ENCODE measurements at places on chromosomes 1 and 21.

- DNase-seq, result no peak
Observed at GRCh38 chr1:29786791-29787732, 550.7 kb downstream of the PTPRU start.

- no peak for DNase-seq
Observed at GRCh38 chr1:186491336-186491735, 30.4 kb upstream of the PDC start.

GRCh38 chr1:232130815-232131480 is 499.0 kb downstream of the SIPA1L2 start:
- DNase-seq, result no peak

DNA sequence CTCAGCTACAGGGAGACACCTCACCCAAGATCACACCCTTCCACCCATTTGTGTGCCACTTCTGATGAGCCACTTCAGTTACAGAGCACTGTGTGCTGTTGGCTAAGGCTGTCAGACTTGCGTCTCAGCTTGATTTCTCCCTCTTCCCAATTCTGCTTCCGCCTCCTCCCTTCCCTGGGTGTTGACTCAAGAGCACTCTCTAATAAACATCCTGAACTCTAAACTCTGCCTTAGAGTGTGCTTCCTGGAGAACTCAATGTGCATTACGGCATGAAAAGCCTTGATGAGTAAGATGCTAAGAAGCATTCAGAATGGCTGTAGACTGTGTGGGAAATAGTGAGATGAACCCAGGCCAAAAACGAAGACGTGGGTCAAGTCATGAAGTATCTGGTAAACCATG is 54.9 kb upstream of the S1PR1 start:
- DNase-seq, result no peak

DNA sequence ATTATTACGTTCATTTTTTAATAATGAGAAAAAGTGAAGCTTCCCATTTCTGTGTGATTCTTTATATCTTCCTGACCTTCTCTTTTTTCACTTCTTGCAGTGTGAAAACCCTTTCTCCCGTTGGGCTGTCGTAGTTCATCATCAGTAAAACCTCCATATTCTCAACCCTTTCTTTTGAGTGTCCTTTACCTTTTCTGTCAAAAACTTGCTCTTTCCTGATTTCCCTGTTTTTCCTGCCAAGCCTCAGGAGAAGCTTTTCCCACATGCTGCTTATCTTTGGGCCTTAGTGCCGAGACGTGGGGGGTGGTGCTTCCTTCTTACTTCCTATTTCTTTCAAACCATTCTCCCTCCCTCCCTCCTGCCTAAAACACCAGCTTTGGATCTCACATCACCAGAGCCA is 46.1 kb downstream of the UCK2 start:
- no peak for DNase-seq

DNA sequence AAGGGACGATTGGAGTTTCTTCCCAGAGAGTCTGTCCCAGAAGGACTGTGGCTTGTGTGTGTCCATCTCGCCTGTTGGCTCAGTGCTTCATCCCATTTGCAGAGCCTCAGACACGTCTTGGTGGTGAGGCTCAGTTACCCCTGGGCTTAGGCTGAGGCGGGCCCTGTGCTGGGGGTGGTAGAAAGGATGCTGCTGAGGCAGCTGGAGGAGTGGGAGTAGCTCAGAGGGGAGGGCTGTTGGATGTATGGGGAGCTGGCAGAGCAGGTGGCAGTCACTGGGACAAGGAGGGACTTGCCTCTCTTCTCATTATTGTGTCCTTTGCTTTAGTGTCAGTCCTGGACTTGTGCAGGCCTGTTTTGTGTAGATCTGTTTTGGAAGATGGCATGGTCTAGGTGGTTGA is 7.3 kb upstream of the MIIP start:
- DNase-seq, result no peak

DNA sequence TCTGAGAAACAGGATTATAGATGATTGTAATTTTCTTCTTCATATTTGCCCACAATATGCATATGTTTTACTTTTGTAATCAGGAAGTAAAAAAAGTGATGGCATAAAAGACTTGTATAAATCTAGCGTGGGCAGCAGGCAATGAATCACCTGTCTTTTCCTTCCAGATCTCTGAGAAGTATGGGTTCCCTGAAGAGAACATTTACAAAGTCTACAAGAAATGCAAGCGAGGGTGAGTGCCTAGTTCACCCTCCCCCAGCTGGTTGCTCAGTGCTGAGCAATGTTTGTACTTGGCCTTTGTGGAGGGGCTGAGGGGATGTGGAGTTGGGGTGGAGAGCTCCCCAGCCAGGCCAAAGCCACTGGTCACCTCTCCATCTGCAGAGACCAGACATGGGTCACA is 30.7 kb downstream of the GRHL3 start:
- DNase-seq, result no peak

GRCh38 chr1:160639652-160640051 is 7.2 kb downstream of the SLAMF1 start:
- DNase-seq, result no peak

- no peak for DNase-seq
Observed at GRCh38 chr1:6030132-6030531, 15.6 kb upstream of the KCNAB2 start.

DNA sequence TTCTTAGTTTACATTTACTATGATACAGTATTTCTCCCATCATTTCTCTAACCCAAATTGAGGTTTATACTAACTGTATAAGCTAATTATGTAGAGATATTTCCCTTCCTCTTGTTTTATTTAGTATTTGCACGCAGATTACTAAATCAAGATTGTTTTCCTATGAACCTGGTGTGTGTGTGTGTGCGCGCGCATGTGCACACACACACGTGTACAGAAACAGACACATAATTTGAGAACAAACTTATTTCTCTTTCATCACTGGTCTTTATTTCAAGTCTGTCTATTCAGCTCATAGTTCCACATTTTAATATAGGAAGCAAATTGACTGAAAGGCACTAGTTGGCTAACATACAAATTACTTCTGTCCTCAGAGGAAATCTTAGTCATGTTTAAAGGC is 19.7 kb upstream of the COL24A1 start:
- no peak for DNase-seq

GRCh38 chr1:78497201-78497600 is 6.4 kb downstream of the PTGFR start:
- DNase-seq, result no peak

- no peak for DNase-seq
Observed at GRCh38 chr1:100710906-100711682, 8.4 kb upstream of the VCAM1 start.

DNA sequence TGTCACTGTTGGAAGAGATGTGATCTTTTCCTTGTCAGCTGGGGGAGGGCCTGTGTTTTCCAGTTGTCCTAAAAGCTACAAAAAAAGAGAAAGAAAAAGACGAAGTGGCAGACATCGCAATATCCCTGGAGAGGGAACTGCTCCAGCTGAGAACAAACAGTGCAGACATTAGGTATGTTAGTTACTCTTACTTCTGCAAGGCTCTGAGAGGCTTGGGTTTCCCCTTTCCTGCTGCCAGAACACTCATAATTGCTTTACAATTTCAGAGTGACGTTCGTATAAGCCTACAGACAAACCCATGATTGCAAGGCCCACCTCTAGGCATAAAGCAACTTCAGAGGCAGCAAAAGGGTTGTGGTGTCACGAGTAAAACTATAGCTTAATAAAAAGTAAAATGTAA is 31.1 kb downstream of the CD160 start:
- DNase-seq, result no peak

- no peak for DNase-seq
Observed at GRCh38 chr21:16046656-16047330, 317.0 kb downstream of the USP25 start.

GRCh38 chr1:77467021-77467595 is 185.3 kb downstream of the AK5 start:
- no peak for DNase-seq

DNA sequence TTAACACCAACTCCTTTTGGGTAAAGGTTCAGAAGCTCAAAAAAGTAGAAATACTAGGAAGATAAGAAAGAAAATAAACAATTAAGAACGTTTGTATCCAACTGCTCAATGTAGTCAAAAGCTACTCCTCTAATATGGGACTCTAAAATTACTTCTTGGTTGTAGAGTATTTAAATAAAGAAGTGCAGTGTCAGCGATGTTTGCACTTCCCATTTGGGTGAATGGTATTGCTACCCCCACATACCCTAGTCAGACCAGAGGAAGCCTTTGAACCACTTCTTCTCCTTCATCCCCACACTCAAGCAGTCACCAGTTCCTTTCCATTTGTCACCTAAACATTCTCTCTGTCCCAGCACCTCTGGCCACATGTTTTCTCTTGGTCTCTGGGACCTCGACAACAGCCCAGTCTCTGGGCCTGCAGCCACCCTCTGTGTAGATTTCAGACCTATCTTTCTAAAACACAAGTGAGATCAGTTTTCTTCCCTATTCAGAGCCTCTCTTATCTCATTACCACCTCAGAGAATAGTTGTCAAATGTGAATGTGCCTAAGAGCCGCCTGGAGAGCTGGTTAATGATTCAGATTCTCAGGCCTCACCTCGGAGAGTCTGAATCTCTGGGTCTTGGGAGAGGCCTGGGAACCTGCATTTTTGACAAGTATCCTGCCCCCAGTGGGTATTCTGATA is 109.8 kb downstream of the OMA1 start:
- no peak for DNase-seq

DNA sequence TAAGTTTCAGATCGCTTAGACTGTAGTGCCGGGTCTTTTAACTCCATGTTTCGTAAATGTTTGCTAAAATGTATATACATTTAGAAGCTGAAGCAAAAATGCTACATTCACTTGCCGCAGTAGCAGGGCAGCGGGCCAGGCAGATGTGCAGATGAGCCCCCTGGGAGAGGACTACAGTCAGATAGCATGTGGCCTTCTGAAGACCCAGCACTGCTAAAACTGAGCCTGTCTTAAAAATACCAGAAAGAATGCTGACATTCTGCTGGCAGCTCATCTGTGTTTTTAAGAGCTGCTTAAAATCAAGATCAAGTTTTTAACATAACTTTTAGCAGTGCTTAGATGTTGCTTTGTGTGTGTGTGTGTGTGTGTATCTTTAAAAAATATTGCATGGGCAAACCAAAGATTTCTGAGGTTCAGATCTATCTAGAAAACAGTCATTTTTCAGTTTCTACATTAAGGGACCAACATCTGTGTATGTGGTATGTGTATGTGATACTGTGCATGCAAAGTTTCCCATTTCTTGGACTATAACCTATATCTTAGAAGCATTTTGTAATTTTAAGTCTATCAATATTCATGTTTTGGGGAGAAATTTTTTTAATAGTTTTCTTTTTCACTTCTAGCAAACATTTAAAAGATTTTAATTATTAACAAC is 31.7 kb downstream of the CHRM3 start:
- DNase-seq, result no peak

DNA sequence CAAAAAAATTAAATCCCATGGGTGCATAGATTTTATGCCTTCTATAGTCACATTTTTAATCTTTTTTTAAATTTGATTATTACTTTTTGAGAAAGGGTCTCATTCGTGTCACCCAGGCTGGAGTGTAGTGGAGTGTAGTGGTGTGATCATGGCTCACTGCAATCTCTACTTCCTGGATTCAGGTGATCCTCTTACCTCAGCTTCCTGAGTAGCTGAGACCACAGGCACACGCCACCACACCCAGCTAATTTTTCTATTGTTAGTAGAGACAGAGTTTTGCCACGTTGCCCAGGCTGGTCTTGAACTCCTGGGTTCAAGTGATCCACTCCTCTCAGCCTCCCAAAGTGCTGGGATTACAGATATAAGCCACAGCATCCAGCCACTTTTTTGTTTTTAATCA is 10.4 kb downstream of the CBR3 start:
- no peak for DNase-seq

GRCh38 chr1:184456189-184456588 is 69.4 kb downstream of the C1orf21 start:
- no peak for DNase-seq

DNA sequence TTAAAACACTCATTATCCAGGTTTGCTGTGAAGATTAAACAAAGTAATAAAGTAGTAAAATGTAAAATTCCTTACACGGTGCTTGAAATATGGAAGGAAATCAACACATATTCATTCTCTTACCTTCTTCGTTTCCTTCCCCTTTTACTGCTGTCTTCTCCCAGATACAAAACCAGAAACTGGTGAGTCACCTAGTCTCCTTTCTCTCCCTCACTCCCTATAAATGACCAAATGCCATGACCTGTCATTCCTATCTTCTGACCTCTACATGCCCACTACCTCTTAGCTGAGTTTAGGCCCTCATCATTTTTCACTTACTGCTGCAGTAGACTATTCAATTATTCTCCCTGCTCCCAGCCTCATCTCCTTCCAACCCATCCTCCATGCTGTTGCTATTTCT is 4.3 kb upstream of the NR1I3 start:
- DNase-seq, result no peak

DNA sequence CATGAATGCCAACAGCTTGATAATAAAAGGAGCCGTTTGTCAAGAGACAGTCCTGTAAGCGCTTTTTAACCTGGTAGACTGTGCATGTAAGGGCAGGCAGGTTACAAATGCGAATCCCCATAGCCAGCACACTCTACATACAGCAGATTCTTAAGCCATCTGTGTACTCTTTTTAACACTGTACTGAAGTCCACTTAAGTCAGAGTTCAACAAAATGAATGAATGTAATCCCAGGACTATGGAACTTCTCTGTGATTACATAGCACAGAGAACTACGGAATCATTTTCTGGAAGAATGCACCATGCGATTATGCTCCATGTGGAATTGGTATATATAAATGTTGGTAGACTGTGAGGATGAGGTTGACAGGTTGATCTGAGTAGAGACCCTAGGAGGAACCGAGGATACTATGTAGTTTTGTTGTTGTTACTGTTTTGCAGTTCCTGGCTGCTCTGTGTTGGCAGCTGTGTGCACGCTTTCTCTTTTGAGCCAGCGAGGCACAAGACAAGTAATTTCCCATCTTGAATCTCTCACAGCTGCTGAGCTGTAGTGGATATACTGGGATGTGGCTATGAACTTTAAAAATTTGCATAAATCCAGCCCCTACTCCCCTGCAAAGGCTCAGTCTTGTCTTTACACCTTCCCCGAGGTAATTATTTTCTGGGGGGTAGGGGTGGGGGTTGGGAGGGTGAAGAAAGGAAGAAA is 21.9 kb downstream of the LRRC8D start:
- DNase-seq, result peak; percentile 79

GRCh38 chr21:34154878-34155277 is 81.5 kb downstream of the MRPS6 start:
- DNase-seq, result no peak

DNA sequence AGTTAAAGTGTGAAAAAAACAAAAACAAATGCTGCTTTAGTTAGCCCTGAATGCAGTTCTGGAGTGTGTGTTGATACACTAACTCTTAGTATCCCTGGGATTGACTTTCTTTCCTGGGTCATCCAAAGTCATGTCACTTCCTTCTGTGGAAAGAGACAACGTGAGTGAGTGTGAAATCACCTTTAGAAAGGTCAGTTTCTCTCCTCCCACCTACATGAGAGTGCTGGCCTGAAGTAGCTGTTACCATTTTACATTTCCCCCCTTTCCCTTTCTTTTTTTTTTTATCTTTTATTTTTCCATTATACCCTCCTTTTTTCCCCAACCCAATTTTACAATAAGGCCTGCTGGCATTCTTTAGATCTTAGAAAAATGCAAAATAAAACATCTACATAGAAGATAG is 55.2 kb downstream of the CENPF start:
- DNase-seq, result no peak
